ENCODE measurements at places on chromosomes 13 and 19. TPM values are rescaled to one million over a fixed set of nuclear protein-coding genes. Genes with fewer than 3 reads are reported as not detected.
A peak's percentile ranks its signal among the peaks of the same experiment; 100 is the strongest.

Gene IZUMO4
- 6.8 TPM for total RNA-seq

DNA sequence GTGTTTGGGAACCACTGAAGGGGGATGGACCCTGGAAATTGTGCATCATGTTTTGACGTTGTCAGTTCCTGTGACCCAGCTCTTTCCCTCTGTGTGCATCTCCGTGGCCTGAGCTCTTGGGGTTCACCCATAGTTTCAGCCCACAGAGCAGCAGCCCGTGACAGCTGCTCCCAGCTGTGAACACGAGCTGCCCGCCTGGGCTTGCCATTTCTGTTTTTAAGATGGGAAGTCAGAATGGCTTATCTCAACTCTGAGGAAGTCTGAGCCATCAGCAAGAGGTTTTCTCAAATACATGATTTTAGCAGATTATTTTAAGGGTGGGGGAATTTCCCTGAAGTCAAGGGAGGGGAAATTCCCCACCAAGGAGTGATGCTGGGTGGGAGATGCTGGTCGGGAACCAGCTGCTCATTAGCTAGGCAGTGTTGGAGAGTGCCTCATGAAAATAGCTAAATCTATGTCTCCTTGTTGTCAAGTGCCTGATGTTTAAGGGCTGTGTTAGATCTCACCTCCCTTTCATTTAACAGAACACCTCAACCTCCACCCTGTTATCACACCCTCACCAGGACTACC is 34.8 kb upstream of the C1QTNF9 start:
- peak; percentile 71 for DNase-seq
- H3K4me1 ChIP-seq = peaks cover 58% of the 10 kb centered on the region
- no peaks in the 10 kb centered on the region for H3K27me3 ChIP-seq
- H3K36me3 ChIP-seq = no peaks in the 10 kb centered on the region

Gene TDRD12
- total RNA-seq = not detected

DNA sequence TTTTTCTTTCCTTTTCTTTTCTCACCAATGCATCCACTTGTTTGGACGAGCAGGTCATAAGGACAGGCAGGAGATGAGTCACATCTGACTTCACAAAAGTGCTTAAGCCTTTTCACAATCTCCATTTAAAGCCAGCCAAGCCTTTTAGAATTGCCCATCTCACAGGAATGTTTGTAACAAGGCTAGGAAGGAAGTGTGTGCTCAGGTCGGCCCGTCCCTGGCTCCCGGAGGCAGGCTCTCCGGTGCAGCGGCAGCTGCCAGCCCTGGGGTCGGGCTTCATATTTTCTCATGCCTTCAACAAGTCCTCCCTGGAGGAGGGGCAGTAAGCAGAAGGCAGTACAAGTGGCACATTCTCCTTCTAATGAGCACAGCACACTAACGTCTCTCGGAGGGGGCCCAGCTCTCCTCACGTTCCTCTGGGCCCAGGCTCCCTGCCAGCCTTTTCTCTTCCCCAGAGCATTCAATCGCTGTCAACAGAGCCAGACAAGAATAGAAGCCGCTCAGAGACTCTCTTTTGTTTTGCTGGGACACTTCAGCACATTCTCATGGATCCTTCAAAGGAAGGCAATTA is 180.5 kb downstream of the COL4A1 start:
- no peak overlapping the region for H3K4me3 ChIP-seq
- no peak for DNase-seq
- peaks cover 17% of the 10 kb centered on the region for H3K4me1 ChIP-seq
- no peaks in the 10 kb centered on the region for H3K36me3 ChIP-seq
- H3K27me3 ChIP-seq = no peaks in the 10 kb centered on the region

DNA sequence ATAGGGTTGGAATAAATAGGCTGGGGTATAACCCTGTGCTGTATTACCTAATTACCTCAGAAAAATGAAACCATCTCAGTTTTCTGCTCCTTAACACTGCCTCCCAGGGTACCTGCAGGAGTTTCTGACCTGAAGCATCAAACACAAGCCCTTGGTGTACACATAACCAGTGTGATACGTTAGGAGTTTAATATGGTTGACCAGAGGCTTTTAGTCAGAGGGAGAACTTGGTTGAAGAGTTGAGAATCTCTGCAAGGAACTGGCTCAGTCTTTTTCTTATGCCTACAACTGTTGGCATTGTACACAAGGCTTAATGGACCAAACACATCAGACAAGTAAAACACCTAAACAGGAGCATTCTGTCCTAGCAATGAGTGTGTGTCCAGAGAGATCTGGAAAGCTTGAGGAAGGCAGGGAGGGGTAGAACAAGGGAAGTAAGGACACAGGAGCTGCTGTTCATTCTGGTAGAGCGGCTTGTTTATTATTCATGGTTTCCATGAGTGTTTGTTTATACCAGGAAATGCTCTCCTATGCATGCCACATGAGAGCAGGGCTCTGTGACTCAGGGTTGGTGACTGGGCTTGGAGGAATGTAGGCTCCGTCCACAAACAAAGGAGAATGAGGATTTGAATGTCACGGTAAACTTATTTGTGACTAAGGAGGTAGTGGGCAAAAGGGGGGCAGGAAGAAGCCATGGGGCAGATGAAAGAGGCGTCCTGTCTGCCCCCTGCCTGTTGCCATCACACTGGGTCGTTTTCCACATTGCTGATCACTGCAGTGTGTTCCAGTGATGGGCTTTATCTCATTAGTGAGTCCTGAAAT is 11.9 kb upstream of the SPATA13 start:
- H3K36me3 ChIP-seq = no peaks in the 10 kb centered on the region
- H3K4me1 ChIP-seq = peaks cover 8% of the 10 kb centered on the region
- DNase-seq = no peak

GRCh38 chr19:46720503-46721239 is 3.8 kb upstream of the PRKD2 start:
- DNase-seq = peak; percentile 46
- no peaks in the 10 kb centered on the region for H3K27me3 ChIP-seq
- no peak overlapping the region for H3K27ac ChIP-seq
- peaks cover 29% of the 10 kb centered on the region for H3K4me1 ChIP-seq
- H3K36me3 ChIP-seq = peaks cover 57% of the 10 kb centered on the region
- no peak overlapping the region for H3K4me3 ChIP-seq
